ENCODE measurements at places on chromosomes 16 and 17. TPM values are rescaled to one million over a fixed set of nuclear protein-coding genes. Genes with fewer than 3 reads are reported as not detected.

Gene CCDC102A
- 11.6 TPM for total RNA-seq

Gene STRADA
- total RNA-seq, result 23.2 TPM

Gene CES4A
- 1.9 TPM for total RNA-seq

Gene NLGN2
- total RNA-seq, result 9.5 TPM

Gene TNFRSF13B
- not detected for total RNA-seq

Gene ITGB4
- 1.3 TPM for total RNA-seq
